Stimulated activated CD4-positive, alpha-beta T cell treated with anti-CD3 and anti-CD28 coated beads, Interleukin-15, amount 100 ng/mL, for 48 hours (primary cell): ENCODE measurements at places on chromosomes 6 and 20.

GRCh38 chr6:128410584-128410983 lies 109.8 kb downstream of the PTPRK start:
- no peak for DNase-seq

DNA sequence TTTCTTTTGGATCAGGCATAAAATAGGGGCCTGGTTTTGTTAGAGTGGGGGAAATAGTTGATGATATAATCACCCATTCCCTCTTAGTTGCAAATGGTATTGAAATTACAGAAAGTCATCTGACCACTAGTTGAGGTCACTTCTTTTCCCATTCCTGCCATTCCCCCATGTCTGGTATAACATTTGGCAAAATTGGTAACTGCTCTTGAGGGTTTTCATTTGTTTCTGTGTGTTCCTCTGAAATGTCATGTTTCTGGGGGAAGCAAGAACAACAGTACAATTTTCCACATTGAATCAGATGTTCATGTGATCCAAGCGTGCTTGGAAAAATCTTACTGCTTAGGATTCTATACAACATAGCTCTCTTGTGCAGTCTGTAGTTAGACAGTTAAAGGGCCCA lies 7.3 kb downstream of the AIG1 start:
- no peak for DNase-seq

GRCh38 chr20:39960522-39961428 lies 728.3 kb downstream of the MAFB start:
- no peak for DNase-seq

- DNase-seq, result no peak
Measured at GRCh38 chr6:44672841-44673240, 285.3 kb downstream of the CDC5L start.

- DNase-seq, result no peak
Measured at GRCh38 chr6:167115054-167115453, 7.8 kb upstream of the CCR6 start.

- DNase-seq, result no peak
Measured at GRCh38 chr6:161508341-161508740, 234.5 kb upstream of the AGPAT4 start.

DNA sequence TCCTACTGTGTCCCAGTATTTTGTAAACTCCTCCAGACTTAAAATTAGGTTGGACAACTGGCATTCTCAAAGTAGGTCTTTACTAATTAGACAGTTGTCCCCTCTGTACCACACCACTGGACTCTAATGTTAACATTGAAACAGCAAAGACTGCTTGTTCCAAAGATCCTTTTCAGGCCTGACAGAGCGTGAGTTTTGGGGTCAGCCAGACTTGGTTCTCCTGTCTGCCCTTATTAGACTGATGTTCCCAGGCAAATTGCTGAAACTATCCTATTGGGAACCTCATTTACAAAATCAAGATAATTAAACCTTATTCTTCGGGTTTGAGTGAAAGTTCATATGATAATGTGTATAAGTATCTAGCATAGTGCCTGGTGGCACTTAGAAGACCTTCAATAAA lies 3.7 kb upstream of the BICRAL start:
- DNase-seq, result no peak

DNA sequence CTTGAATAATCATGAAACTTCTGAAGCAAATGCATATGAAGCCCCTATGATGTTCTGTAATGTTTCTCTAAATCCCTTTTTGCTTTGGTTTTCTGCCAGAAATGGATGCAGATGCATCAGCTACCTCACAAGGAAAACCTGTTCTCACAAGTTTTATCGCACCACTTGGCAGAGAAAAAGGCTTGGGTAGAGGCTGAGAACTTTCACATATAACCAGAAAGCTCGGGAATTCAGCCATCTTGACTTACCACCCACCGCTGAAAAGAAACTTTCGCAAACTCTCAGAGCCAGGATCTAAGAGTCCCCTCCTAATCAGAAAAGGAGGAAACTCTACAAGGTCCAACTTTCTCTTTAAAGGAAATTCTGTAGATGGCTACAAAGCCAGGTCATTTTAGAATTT lies 36.2 kb upstream of the ADTRP start:
- no peak for DNase-seq

DNA sequence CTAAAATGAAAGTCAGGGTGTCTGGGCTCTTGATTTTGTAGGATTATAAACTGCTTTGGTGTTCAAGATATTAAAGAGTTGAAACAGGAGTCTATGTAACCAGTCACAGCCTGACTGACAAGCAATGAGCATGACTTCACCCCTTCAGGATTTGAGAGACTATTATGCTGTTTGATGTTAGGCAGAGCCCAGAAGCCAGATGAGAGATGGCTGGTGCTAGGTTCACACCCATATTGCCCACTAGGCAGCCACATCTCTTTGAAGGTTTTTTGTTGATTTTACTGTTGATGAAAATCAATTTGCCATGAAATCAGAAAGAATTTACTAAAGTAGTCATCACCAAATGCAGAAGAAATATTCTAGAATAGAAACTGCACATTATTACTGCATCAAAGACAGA lies 243.6 kb downstream of the KHDRBS2 start:
- DNase-seq, result no peak

DNA sequence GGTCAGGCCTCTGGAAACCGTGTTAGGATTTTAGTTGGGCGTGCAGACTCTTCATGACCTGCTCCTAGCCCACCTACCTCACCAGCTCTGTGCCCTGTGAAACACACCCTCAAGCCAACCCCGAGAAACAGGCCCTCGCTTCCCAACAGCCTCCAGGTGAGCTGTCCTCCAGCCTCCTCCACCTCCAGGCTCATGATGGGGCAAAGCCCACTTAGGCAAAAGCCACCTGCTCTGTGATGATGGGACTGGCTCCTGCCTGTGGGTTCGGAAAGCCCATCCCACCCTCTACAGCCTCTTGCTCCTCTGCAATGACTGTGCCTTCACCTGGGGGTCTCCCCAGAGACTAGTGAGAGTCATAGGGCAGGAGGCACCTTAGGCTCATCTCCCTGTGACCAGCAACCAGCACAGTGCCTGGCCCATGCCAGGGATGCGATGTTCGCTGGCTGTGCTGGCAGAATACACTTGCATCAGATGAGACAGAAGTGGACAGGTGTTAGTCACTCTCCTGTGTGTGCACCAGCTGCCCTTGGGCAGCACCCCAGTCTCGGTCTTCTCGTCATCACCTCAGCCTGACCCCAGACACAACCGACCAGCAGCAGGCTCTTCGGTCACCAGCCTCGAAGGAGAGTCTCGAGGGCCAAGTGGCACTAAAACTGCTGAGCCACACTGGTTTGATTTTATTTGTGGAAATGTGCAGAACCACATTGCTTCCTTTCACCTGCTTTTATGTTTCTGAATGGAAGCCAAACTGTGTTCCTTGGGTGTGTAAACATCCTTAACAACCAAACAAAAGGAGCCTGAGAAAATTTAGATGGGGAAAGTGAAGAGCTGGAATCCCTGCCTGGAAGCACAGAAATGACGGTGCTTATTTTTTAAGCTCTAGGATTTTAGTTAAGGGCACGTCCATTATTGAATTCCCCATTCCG lies 10.7 kb downstream of the PXDC1 start:
- DNase-seq, result no peak

DNA sequence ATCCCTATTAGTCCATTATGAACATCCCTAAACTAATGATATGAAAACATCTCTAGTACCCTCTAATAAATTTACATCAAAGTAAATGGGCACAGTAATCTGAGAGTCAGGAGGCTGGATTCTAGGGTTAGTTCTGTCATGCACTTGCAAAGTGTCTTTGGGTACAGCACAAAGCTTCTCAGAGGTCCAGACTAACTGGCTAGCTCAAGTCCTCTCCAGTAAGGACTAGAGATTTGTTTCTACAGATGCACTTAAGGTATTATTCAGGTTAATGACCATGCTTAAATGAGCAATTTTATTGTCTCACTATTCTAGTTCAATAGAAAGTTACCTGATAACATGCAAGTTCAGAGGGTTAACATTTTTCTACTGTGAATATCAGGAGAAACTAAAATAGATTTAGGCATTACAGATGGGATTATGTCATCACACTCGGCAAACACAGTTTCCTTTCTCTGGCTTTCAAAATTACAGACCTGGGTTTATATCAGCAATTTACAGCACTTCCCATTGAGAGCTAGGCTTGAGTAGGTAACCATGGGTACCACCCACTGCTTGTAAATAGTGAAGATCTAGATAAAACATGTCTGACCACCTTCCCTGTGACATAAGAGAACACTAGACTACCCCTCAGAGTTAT lies 402.9 kb upstream of the RUNX2 start:
- no peak for DNase-seq
